ENCODE measurements at places on chromosomes 11 and 22. TPM values are rescaled to one million over a fixed set of nuclear protein-coding genes. Genes with fewer than 3 reads are reported as not detected.

The MPZL3 gene
- 5.8 TPM for total RNA-seq

- DNase-seq = no peak
These were observed 3.0 kb downstream of the TMEM218 start for GRCh38 chr11:125108469-125108868.

GRCh38 chr11:96481771-96482170 is 92.0 kb downstream of the JRKL start:
- no peak for DNase-seq

- no peak for DNase-seq
These were observed 14.0 kb downstream of the SERPINH1 start for GRCh38 chr11:75576017-75576416.

- no peak for DNase-seq
These were observed 25.4 kb downstream of the TENM4 start for GRCh38 chr11:79415411-79415810.

- DNase-seq = no peak
These were observed 19.3 kb downstream of the CREB3L1 start for GRCh38 chr11:46296528-46297448.

DNA sequence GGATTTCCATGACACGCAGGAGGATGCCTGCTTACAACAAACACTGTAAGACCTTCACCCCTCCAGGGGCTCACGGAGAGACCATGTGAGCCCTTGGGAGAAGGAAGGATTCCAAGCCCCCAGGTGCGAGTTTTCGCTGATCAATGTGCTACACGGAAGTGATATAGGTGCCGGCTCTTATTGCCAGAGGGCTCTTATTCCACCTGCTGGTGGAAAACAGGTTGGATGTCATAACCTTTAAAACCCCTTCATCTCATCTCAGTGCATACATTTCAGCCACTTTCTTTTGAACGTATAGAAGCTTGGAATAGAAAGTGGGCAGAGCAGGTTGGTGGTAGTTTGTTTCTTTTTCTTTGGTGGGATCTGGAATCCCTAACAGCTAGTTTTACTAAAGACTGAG is 25.8 kb downstream of the LAYN start:
- no peak for DNase-seq

The MGAT3 gene
- 0.13 TPM for total RNA-seq

DNA sequence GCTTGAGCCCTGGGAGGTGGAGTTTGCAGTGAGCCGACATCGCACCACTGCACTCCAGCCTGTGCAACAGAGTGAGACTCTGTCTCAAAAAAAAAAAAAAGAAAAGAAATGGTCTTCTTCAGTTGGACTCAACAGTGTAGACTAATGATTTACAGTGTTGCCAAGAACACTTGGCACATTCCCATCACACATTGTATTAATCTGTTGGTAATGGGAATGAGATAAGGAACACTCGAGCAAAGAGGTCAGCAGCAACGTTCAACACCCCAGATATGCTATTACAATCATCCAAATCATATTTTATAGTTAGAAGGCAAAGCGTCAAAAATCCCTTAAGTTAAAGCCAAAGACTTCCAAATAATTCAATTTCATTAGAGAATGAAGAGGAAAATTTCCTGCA is 14.5 kb downstream of the CDON start:
- no peak for DNase-seq

DNA sequence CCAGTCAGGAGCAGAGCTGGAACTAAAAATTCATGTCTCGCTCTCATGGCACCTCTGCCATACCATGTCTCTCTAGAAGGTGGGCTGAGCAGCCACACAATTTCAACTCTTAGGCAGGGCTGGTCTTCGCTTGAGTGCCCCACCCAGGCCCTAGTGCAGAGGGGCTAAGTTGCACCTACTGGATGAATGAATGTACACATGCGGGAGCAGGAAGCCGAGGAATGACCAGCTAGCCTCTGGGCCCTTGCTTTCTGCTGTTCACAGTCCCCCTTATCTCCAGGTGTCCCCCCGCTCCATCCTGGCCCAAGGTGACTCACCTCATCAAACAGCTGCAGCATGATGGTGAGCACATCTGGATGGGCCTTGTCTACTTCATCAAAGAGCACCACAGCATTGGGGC is 57.5 kb upstream of the PHOX2A start:
- no peak for DNase-seq

The KRTAP5-8 gene
- total RNA-seq = 0.25 TPM

The GAS2 gene
- total RNA-seq = 34.2 TPM

GRCh38 chr11:94815705-94816344 is 47.7 kb downstream of the AMOTL1 start:
- DNase-seq = no peak

DNA sequence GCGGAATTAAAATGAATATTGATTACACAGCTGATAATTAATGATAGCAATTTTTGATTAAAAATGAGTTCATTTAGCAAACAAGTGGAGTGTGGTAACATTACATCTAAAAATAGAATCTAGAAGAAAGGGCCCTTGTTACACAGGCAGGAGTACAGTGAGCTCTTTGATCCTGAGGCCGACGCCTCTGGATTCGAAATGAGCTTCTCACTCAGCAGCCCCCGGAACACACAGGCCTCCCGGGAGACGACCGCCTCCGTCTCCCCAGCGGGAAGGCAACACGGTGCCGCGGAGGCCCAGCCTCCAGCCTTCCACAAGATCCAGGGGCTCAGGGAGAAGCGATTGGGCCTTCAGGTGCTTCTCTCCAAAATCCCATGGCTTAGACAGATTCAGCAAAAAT is 379.1 kb downstream of the BRD1 start:
- no peak for DNase-seq

DNA sequence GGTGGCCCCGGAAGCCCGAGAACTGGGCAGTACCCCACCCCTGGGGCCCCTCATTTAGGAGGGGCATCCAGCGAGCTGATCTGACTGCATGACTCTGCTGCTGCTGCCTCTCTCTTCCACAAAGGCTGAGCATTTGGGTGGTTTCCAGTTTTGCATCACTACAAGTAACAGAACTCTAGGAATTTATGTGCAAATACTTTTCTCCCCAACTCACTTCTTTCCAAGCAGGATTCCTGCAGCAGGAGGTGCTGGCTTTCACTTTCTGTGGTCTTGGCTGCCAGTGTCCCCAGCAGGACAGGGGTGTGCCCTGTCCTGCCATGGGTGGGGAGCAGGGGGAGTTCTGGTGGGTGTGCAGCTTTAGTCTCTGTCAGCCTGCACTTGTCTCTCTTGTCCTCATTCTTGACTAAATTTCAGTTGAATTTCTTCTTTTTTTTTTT is 21.2 kb downstream of the UPB1 start:
- DNase-seq = no peak

The ARAP1 gene
- total RNA-seq = 37.5 TPM

GRCh38 chr11:27208846-27209245 is 154.2 kb downstream of the CCDC34 start:
- DNase-seq = no peak

The TTC36 gene
- total RNA-seq = 116 TPM

DNA sequence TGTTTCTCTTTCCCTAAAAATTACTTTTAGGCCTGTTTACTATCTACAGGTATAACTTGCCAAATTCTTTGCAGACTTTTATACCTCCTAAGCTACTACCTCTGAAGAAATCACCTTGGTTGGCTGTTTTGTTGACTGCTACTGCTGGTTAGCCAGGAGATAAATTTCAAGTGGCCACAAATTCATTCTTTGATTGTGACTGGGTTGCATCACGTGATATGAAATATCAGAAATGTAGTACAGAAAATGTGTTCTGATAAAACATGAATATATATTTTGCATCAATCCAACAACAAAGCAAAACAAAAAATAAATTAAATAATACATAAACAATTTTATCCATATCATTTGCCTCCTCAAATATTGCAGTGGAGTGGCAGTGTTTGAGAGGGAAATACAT is 291.1 kb downstream of the CNTN5 start:
- no peak for DNase-seq
